Stimulated activated CD4-positive, alpha-beta T cell treated with anti-CD3 and anti-CD28 coated beads, Interleukin-1b, Interleukin-23, amount 100 ng/mL, for 1 hour (primary cell): ENCODE measurements at places on chromosomes 11 and 22.

DNA sequence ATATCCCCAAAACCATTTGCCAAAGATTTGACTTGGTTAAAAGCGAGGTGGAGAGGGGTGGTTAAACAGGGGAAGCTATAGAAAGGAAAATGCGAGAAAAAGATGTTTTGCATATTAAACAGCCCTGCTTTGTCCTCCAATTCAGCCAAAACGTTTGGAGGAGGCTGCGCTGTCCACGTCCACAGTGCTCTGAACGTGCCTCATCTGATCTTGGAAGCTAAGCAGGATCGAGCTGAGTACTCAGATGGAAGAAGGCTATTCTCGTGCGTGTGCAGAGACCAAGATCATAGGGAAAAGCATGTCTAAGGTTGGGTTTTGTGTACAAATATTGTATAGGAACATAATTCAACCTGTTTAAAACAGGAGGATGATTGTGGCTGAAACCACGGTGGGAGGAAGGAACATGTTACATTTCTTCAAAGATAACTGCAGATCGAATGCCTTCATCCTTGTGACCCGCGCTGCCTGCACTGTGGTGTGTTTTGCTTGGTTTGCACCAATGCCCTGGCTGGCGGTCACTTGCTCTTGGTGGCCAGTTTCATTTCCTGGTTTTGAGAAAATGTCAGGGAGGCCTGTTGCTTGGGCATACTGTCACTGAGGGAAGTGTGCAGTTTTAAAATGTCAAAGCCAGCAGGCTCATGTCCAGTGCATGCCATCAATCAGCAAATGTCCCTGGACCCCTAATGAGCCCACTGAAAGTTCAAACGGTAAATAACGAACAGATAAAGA lies 40.4 kb downstream of the FLI1 start:
- DNase-seq = no peak

DNA sequence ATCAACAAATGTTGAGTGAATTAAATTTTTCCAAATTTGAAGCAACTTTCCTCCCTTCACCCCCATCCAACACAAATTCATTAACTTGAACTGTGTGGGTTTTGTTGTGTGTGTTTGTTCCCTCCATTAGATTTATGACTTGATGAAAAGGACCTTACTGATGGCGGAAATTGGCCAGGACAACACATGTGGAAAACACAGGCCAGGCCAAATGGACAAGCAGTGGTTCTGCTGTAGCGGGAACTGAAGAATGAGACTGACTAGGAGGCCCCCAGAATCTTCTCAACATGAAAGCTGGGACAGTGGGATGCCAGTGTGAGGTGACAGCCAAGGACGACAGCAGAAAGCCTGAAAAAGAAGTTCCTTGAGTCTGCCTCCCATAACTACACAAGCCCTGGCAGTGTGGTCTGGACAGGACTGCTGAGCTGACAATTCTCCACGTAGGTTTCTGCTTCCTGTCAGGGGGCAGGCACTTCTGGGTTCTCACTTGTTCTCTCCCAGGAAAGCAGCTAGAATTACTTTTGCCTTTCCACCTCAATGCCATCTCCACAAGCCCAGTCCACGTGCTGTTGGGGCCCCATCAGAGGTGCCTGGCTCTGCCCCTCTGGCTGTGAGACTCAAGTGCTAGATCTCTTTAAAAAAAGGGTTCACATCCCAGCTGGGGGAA lies 94.3 kb downstream of the ETS1 start:
- no peak for DNase-seq

- no peak for DNase-seq
Measured at GRCh38 chr11:10648871-10649270, 44.7 kb downstream of the IRAG1 start.

DNA sequence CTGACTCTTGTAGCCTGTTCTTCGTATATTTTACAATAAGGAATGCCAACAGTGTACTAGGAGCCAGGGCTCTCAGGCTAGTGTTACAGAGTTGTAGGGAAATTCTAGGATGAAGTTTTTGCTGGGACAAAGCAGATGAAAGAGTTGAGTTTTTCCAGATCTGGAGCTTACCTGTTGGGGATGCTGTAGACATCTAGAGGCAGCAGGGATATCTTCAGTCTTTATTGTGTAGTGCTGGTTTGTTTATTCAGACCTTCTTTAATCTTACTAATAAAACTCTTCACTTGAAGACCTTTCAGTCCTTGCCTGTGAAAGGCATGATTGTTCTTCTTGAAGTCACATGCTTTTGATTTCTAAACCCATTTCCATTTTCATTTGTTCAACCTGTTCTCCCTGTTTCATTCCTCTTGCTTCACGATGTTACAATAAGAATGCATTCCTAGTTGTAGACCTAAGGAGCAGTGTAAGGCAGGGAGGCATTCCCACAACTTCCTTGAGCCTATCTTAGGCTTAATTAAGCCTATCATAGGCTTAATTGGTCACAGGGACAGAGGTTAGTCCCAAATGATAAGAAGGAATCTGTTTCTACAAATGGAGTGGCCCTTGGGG lies 7.9 kb upstream of the SLC37A2 start:
- DNase-seq = no peak

DNA sequence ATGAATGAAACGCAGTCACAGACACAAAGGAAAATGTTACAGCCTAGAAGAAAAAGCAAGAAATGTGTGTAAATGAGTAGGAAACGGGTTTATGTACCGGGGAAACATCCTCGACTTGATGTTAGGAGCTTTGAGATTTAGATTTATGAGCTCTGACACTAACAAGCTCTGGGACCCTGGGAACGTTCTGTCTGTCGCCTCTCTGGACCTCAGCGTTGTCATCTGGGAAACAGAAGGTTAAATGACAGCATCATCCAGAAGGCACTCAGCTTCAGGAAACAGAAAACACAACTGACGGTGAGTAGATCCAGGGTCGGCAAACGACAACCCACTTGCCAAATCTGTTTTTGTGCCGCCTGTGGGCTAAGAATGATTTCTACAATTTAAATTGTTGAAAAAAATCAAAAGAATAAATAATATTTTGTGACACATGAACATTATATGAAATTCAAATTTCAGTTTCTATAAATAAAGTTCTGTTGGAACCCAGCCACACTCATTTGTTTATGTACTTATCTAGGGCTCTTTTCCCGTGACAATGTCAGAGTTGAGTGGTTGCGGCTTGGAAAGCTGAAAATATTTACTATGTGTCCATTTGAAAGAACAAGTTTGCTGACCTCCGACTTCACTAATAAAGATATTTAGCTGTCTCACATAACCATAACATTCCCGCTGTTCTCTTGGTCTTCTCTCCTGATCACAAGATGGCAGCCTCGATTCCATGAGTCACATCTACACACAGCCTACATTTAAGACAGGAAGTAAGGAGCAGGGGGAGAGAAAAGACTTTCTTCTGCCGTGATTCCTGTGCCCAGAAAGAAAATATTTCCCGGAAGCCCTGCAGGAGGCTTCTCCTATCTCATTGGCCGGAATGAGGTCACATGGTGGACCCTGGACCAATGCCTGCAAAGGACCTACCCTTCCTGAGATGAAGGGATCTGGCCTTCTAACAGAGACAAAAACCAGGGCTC lies 47.1 kb upstream of the SYT13 start:
- no peak for DNase-seq

GRCh38 chr11:3969613-3970012 lies 114.1 kb downstream of the STIM1 start:
- DNase-seq = no peak

- no peak for DNase-seq
Measured at GRCh38 chr22:42621505-42622002, 6.9 kb upstream of the POLDIP3 start.

- no peak for DNase-seq
Measured at GRCh38 chr11:83836883-83837654, 550.9 kb upstream of the CCDC90B start.

GRCh38 chr11:14269692-14270573 lies 89.0 kb downstream of the RRAS2 start:
- no peak for DNase-seq

GRCh38 chr11:11416917-11417316 lies 63.9 kb upstream of the CSNK2A3 start:
- no peak for DNase-seq

GRCh38 chr22:36564422-36565158 lies 35.6 kb upstream of the EIF3D start:
- DNase-seq = no peak

- no peak for DNase-seq
Measured at GRCh38 chr11:27437829-27438594, 34.6 kb downstream of the LGR4 start.

DNA sequence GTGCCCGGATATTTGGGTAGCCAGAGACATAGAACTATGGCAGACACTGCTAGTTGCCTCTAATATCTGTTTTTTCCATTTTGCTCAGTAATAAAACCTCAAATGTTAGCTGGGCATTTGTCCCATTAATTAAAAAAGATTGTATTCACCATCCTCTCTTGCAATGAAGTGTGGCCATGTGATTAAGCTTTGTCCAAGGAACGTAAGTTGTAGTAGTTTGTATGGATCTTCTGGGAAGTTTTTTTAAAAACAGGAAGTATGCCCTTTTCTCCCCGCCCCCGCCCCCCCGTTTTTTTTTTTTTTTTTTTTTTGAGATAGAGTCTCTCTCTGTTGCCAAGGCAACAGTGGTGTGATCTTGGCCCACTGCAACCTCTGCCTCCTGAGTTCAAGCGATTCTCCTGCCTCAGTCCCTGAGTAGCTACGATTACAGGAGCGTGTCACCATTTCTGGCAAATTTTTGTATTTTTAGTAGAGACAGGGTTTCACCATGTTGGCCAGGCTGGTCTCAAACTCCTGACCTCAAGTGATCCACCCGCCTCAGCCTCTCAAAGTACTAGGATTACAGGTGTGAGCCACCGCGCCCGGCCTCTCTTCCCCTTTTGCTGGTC lies 1.7 kb upstream of the TMEM135 start:
- DNase-seq = no peak

- no peak for DNase-seq
Measured at GRCh38 chr22:46027211-46028105, 50.5 kb upstream of the WNT7B start.

GRCh38 chr22:23579870-23580575 lies at the start of gene IGLL1:
IGLL1 (minus strand) TSS chr22:23580290; CDS start chr22:23580190, 100 bp downstream.
- DNase-seq = no peak

- DNase-seq = no peak
Measured at GRCh38 chr22:36465232-36466021, 16.0 kb downstream of the TXN2 start.

GRCh38 chr22:47063606-47064005 lies 301.2 kb downstream of the TBC1D22A start:
- DNase-seq = no peak
